ENCODE measurements at places on chromosomes 12 and 14.

- DNase-seq = no peak
Observed at GRCh38 chr12:103623716-103624115, 36.6 kb downstream of the STAB2 start.

- DNase-seq = no peak
Observed at GRCh38 chr12:67327466-67327865, 58.3 kb downstream of the CAND1 start.

DNA sequence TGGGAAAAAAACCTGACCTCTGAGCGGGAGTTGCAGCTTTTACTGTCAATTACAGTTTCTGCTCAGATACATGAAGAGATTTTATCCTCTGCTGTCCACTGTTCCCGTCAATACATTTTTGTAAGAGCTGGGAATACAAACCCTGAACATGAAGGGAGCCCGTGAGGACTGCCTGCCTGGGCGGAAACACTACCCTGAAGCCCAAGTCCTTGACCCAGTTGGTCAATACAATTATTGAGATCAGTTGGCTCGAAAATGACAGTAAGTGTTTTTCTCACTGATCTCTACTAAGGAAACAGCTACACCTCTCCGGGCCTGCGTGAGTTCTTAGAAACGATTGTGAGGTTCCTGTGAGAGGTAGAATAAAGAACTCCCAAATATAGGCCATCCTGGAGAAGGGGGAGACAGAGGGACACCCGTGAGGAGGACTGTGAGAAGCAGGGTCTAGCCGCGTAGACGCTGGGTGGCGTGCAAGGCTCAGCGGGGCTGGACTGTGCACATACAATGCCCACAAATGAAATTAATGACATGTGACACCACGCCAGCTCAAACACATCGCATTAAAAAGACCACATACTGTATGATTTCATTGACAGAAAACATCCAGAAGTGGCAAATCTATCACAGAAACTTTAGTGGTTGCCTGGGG lies 509.5 kb downstream of the TMEM132D start:
- DNase-seq = no peak

DNA sequence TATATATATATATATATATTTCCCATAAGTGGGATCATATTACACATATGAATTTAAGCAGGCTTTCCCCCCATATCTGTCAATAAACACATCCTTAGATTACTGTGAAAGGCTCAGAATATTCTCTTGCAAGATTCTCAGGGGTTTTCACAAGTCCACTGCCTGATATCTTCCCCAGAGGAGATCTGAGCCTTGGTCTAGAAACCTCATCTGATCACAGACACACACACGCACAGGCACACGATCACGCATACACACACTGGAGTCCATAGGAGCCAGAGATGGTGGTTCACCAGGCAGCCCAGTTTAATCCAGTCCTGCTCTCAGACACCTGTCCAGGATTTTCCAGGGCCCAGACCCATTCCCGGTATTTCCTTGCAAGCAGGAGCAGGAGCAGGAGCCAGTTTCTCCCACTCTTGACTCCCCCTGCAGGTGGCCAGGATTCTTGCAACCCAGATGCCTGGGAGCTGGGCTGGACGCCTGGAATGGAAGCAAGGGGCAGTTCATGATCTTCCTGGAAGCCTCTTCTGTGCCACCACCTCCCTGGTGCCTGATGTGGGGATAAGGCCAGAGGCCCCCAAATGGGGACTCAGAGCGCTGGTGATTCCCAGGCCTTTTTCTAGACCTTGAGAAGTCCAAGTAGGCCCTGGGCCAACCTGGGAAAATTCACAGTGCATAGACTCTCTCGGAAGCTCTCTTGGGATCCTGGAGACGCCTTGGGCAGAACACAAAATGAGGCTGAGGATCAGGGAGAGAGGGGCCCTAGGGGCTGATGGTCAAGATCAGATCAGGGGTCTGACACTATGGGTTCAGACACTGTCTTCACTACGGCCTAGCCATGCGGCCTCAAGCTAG lies 16.5 kb upstream of the KRT78 start:
- peak; percentile 72 for DNase-seq

GRCh38 chr12:104565606-104566243 lies 109.0 kb downstream of the CHST11 start:
- DNase-seq = peak; percentile 45

- no peak for DNase-seq
Observed at GRCh38 chr14:93285044-93285443, 47.8 kb downstream of the BTBD7 start.

DNA sequence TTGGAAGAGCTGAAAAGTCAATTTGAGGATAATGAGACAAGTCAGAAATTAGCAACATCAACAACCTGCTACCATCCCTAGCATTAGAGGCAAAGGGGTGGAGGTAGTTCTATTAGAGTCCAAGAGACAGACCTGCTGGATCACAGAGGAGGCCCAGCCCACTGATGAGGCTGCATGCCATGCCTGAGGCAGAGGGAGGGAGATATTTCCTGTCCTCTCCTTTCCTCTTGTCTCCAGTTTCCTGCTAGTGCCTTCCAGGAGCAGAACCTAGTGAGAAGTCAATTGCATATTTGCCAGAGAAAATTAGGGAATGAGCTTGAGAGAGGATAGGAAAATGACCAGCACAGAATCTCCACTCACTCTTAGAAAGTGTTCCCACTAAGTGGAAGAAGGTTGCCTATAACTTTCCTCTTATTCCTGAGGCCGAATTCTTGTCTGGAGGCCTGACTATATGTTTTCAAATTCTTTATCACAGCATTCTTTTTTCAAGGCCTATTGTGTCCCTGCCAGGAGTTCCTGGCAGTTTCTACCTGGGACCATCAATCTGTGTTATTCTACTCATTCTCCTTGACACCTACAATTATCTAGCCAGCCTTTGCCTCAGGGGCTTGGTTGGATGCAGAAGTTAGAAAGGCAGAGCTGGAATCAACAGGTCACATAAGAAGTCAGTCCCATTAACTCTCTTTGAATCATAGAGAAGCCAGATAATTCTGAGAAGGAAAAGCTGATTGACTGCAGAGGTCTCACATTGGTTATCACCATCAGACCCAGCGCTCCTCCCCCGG lies 121.9 kb downstream of the EMP1 start:
- DNase-seq = no peak

Measured in COR-L47 (cell line).